ENCODE measurements at places on chromosomes 12 and 14.

GRCh38 chr12:39912211-39912980 lies 193.5 kb downstream of the SLC2A13 start:
- no peak for DNase-seq

GRCh38 chr14:24508155-24508840 lies at the start of gene CMA1:
CMA1 (minus strand) TSS chr14:24508265; CDS start chr14:24508235, 30 bp downstream.
- no peak for DNase-seq

GRCh38 chr12:2163177-2163941 lies 110.6 kb downstream of the CACNA1C start:
- no peak for DNase-seq

- no peak for DNase-seq
Observed at GRCh38 chr12:109027767-109028166, 6.9 kb upstream of the SVOP start.

DNA sequence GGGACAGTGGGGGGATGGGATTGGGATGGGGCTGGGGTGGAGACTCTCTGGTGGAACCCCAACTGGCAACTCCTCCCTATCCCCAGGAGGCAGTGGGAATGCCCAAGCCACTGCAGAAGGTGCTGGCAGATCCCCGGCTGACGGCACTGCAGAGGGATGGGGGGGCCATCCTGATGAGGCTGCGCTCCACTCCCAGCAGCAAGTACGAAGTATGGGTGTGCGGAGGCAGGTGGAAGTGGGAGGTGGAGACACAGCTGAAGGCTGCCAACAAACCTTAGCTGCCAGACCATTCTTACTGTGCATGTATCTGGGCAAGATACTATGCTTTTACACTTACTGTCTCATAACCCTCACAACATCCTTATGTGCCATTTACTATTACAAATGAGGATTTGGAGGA lies 8.2 kb downstream of the ARHGEF40 start:
- DNase-seq: no peak

DNA sequence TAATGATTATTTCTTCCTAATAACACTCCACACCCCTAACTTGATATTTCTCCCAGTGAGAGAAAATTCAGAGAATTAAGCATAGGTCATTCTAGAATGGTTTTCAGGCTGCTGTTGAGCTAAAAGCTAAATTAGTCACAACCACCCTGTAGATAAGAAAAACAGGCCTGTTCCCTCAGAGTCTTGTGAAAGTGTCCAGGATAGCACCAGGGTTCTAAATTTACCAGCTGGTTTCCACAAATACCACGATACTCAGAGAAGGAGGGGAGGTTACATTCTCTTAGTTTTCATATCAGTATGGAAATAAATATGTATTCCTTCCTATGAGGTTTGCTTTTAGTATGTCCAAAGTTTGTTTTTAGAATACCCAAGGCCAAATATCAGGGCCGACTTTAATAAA lies 66.0 kb upstream of the YARS2 start:
- no peak for DNase-seq

DNA sequence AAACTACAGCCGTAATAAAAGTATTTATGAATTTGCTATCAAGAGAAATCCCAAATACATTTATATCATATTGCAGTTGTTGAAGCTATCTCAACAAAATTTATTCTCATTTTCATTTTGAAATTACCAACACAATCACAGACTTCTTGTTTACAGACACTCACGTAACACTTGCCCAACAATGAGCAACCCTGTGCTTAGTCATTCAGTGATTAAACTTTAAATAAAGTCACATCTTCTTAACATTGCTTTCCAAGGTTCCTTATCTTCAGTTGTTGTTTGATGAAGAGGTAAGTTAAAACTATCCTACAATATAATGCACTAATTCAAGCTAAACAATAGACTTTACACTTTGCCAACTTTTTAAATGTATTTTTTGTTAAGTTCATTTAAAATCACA lies 601.8 kb downstream of the SLC16A7 start:
- no peak for DNase-seq

DNA sequence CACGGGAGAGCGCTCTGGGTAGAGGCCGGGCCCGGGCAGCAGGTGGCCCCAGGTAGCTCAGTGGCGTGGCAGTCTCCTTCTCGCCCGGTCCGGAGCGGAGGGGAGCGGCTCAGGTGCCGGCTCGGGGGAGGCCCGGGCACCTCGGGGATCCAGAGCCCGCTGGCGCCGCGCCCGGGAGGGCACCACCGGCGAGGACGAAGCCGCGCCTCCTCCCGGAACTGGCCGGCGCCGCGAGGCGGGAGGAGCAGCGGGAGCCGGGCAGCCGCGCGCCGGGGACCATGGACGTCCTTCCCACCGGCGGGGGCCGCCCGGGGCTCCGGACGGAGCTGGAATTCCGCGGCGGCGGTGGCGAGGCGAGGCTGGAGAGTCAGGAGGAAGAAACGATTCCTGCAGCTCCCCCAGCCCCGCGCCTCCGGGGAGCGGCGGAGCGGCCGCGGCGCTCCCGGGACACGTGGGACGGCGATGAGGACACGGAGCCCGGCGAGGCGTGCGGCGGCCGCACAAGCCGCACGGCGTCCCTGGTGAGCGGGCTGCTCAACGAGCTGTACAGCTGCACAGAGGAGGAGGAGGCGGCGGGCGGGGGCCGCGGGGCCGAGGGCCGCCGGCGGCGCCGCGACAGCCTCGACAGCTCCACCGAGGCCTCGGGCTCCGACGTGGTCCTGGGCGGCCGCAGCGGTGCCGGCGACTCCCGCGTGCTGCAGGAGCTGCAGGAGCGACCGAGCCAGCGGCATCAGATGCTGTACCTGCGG lies 21.5 kb upstream of the GNS start:
- no peak for DNase-seq

DNA sequence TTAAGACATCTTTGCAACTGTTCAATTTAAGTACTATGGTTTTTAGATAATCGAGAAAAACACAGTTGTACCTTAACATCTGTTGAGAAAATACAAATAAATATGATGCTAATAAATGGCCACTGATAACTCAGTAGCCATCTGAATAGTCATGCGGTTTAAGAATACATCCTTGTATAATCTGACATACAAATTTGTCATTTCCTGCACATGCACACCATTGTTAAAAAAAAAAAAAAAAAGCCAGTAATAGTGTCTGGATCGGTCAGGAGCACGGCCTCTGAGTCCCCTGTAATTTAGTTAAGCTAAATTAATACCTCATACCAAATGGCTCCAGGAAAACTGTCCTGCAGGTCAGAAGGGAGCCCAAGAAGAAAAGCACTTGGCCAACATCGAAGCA lies 16.8 kb downstream of the RFC5 start:
- no peak for DNase-seq

- no peak for DNase-seq
Observed at GRCh38 chr14:64938972-64939816, 3.4 kb downstream of the GPX2 start.

- no peak for DNase-seq
Observed at GRCh38 chr14:34619471-34619870, 10.5 kb downstream of the SNX6 start.
